ENCODE measurements at places on chromosomes 7 and 10. TPM values are rescaled to one million over a fixed set of nuclear protein-coding genes. Genes with fewer than 3 reads are reported as not detected.

Gene LIPK
- total RNA-seq: not detected

Gene C10orf71
- total RNA-seq: not detected

Gene ZNF282
- total RNA-seq: 24.5 TPM

Gene UBTD1
- total RNA-seq: 17.4 TPM

Gene WNT8B
- total RNA-seq: not detected

Gene CASTOR2
- total RNA-seq: 9.9 TPM

Gene EGR2
- total RNA-seq: 1.6 TPM

Gene PROSER2
- total RNA-seq: 48.2 TPM

Gene TMEM213
- total RNA-seq: 30.2 TPM

Gene MIOS
- 37.0 TPM for total RNA-seq

Gene CNTNAP2
- 0.13 TPM for total RNA-seq

Gene NET1
- total RNA-seq: 86.5 TPM

Gene KCNH2
- total RNA-seq: 1.3 TPM

Gene KIAA1549
- total RNA-seq: 10.1 TPM

Gene CCNJ
- 6.2 TPM for total RNA-seq

Gene GPR37
- total RNA-seq: 4.4 TPM

Gene TAS2R41
- total RNA-seq: not detected

Gene CLCN1
- total RNA-seq: 0.35 TPM

Gene MEIG1
- not detected for total RNA-seq

Gene GPNMB
- 60.6 TPM for total RNA-seq

Gene TWIST1
- total RNA-seq: 1.3 TPM

Gene SMC3
- 29.6 TPM for total RNA-seq

Gene PLCE1
- 8.7 TPM for total RNA-seq

Gene CYP17A1
- 3.3 TPM for total RNA-seq
